ENCODE measurements at places on chromosomes 11 and 22. TPM values are rescaled to one million over a fixed set of nuclear protein-coding genes. Genes with fewer than 3 reads are reported as not detected.

GRCh38 chr22:19773470-19774040 lies 13.0 kb downstream of the TBX1 start:
- DNase-seq: no peak

DNA sequence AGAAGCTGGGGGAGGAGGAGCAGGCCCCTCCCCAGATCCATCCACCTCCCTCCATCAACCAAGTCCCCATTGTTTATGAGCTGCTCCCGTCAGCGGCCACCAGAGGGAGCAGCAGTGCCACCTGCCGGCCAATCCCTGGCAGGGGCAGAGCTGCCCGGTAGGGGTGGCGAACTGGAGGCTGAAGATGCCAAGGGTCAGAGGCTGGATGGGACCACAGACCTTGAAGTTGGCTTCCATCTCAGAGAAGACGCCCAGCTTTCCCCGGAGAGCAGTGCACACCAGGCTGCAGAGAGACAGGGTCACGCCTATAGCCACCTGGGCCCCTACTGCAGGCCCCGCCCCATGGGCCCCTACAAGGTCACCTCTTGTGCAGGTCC lies 3.6 kb downstream of the FIBP start:
- peak; percentile 83 for DNase-seq

GRCh38 chr11:108160970-108161566 lies 39.7 kb downstream of the ACAT1 start:
- no peak for DNase-seq

- peak; percentile 97 for DNase-seq
Measured at GRCh38 chr22:19880786-19881569, 26.3 kb upstream of the GNB1L start.

Gene CDON
- 1.9 TPM for polyA plus RNA-seq

GRCh38 chr11:118415739-118416068 lies 14.3 kb downstream of the ATP5MG start:
- peak; percentile 36 for DNase-seq

DNA sequence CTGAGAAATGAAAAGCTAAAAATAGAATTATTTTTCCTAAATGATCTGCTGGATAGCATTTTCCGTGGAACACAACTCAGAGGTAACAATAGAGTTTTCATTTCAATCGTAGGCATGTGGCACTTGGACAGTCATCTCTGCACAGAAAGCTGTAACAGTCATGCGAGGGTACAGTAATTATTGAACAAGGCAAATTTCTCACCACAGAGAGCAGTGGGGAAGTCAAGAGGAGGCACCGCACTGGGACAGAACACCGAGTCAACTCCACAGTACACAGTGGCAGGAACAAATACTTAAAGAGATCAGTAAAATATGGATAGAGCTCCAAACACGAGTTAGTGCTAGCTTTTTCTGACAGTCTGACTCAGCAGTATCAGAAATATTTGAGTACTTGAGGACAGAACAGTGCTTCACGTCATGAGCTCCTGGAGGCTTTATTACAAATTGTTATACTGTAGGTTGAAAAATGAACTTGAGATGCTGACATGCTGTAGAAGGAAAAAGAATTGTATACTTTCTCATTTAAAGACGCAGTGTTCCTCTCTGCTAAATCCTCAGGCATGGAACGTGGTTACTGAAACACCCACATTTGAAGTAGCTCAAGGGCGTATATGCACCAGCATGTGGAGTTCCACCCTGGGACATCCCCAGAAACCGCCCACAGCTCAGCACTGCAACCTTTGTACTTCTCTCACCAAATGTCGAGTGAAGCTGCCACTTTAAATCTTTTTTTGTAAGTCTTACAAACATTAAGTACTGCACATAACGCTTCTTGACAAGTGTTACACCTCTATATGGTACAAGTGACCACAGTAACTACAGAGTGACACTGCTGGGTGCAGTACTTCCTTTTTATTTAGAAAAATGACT lies 27.4 kb upstream of the YPEL1 start:
- DNase-seq: no peak

DNA sequence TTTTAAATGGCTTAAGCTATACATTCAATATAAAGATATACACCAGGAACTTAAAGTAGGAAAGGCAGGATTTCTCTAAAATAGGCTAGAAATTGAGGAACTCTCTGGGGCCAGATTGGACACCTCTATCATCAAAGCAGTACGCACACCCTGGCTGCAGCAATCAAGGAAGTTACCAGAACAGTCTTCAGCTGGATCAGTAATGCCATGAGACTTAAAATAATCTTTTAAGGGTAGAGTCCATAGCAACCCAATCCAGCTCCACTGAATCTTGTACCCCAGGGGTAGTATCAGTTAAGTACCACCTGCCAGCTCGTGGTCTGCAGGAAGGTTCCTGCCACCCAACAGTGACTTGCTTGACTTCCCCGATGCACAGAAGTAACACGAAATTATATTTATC lies 3.0 kb downstream of the RDX start:
- no peak for DNase-seq

DNA sequence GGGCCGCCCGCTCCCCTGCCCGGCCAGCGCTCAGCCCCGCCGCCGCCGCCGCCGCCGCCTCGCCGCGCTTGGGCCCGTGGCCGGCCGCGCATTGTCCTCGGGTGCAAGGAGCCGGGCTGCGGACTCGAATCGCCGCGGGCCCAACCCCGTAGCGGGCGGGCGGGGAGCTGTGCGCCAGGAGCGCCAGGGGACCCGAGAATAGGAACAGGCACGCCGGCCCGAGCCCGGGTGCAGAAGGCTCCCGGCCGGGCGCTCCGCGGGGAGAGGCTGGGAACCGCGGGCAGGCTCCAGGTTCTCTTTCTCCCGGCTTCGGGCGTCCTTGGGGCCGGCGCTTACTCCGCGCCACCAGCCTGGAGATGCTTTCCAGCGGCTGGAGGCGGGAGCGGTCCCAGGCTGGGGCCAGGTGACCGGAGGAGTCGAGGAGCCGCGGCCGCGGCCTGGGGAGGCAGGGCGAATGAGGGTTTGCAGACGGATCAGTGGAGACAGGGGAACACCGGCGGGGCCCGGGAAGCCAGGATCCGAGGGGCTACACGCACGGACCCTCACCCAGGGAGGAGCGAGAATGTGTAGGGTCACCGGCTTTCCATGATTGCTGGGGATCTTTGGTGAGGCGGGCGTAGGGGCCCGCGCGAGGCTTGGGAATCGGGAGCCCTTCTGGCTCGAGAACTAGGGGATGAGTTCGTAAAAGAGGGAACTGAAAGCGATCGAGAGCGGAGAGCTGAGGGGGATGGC lies 726 bp downstream of the PKNOX2 start:
- peak; percentile 21 for DNase-seq

GRCh38 chr11:112554586-112554985 lies 293.9 kb upstream of the PLET1 start:
- no peak for DNase-seq

- peak; percentile 67 for DNase-seq
Measured at GRCh38 chr11:10302744-10303557, 1.9 kb upstream of the ADM start.

DNA sequence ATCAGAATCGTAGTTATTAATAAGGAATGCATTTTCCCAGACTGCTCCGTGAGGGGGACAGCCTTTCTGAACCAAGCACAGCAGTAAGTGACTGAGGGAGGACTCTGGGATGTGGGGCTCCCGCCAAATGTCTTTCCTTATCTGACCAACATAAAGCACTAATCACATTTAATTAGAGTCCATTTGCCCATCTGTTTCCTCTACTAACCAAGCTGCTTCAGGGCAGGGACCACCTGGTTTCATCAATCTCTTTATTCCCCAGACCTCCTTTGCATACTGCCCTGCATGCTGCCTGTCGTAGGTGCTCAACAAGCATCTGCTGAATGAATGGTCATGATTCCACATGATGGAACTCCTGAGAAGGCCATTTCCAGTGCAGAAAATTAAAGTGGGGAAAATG lies 29.4 kb downstream of the SMCO4 start:
- DNase-seq: no peak

DNA sequence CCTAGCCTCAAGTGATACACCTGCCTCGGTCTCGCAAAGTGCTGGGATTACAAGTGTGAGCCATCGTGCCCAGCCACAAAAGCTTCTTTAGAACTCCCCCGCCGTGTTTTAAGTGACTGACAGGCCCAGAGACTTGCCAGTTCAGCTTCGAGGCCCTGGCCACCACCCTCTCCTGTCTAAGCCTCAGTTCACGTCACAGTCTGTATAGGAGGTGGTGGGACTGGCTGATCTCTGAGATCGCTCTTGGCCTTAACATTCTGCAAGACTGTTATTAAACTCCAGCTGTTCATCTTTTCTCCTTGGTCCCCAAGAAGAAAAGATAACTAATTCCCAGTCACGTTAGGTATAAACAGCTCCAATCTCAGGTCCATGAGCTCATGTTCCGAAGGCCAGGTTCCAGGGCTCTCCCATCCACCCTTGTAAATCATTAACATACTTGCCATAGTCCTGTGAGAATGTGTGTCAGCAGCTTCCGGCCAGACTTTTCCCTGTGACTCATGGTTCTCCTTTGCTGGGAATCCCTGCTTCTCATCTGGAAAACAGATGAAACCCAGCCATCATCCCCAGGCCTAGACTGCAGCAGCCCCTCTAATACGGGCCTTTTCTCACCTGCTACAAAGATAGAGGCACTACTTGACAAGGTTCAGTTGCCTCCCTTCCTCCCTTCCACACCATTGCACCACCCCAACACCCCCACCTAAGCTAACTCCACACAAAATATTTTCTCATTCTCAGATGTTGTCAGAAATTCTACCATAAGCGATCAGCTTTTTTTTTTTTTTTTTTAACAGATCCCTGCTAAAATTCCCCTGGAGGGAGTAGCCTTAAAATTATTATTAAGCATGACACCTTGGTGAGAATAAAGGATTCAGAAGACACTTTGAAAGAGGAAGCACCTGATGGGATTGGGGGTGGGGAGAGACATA lies 5.6 kb upstream of the KIAA0930 start:
- peak; percentile 88 for DNase-seq

DNA sequence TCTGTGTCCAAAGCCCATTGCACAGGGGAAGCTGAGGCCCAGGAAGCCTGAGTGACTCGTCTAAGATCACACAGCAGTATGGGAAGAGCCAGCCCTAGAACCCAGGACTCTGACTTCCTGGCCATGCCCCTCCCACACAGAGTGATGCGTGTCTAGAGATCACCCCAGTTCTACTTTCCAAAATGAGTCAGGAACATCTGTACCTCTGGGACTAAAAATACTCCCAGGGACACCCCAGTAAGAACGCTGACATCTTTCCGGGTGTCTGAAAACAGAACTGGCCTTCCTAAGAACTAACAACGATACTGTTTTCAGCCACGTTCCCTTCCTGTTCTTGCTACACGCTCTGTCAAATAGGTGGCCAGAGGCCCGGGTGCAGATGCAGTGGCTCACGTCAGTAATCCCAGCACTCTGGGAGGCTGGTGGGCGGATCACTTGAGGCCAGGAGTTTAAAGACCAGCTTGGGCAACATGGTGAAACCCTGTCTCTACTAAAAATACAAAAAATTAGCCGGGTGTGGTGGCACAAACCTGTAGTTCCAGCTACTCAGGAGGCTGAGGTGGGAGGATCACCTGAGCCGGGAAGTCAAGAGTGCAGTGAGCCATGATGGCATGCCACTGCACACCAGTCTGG lies 21.7 kb upstream of the PDGFB start:
- no peak for DNase-seq

DNA sequence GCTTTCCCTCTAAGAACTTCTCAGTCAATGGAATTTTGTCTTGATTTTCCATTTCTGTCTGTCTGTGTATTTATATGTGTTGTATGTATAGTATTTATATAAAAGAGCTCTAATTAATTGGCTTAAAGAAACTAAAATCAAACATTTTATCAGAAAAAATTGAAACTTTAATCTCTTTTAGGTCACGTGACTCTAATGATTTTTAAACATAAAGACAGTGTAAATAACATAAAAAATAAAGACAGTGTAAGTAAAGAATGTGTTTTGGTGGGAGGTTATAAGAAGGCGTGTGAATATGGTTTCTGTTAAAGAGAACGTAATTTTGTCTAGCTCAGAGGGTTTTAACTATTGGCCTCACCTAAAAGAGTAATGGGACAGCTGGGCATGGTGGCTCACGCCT lies 2.4 kb downstream of the JAML start:
- no peak for DNase-seq

GRCh38 chr11:118870396-118871343 lies 13.0 kb upstream of the CXCR5 start:
- no peak for DNase-seq

DNA sequence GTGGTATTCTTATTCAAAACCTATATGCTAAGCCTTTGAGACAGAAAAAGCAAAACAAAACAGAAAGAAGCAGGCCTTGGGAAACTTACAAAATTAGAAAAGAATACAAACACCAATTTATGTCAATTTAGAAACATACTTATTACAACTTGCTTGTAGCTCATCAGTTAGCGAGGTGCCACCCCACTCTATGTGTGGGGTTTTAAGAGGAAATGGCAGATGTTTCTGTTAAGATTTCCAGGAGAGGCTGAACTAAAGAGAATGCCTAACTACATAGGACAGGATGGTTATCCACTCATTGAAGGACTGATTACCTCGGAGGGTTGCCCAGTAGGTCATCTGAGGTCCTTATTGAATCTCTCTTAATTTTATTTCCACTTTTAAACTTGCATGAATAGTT lies 302.0 kb downstream of the ETS1 start:
- no peak for DNase-seq

Gene FOLR1
- 0.08 TPM for polyA plus RNA-seq

DNA sequence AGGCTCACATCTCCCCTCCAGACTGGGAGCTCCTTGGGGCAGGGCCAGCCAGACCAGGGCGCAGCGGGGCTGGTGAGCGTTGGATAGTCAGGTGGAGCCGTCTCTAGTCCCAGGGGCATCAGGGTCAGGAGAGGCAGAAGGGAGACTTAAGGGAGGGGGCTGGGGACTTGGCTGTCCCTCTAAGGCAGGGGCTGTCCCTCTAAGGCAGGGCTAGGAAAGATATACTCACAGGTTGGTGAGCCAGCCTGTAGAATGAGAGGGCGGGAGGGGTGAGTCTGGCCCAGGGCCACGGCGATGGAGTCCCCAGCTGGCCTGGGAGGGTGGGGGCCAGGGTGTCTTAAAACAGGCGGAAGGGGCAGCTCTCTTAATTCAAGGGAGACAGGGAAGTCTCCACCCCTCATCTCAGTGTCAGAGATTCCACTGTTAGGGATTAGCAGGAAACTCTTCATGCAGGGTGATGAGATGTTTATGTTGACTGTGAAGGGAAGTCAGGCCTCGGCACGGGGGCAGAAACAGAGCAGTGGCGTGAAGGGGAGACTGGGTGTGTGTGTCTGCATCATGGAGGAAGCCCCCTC lies 11.3 kb downstream of the P2RY2 start:
- DNase-seq: no peak

GRCh38 chr11:75563978-75564552 lies 2.0 kb downstream of the SERPINH1 start:
- no peak for DNase-seq

- DNase-seq: no peak
Measured at GRCh38 chr22:19577422-19577966, 53.3 kb upstream of the CLDN5 start.

Gene CHST1
- polyA plus RNA-seq: 0.41 TPM

Gene TAF10
- polyA plus RNA-seq: 135 TPM

Gene C1QTNF5
- not detected for polyA plus RNA-seq

Gene OR52I2
- polyA plus RNA-seq: not detected
